Activated CD4-positive, alpha-beta T cell treated with anti-CD3 and anti-CD28 coated beads, Interleukin-2, Interleukin-4, amounts not matched to agents 100 ng/mL and 50 ng/mL, durations not matched to agents 16 hours and 8 hours (primary cell): ENCODE measurements at places on chromosomes 1 and 21.

DNA sequence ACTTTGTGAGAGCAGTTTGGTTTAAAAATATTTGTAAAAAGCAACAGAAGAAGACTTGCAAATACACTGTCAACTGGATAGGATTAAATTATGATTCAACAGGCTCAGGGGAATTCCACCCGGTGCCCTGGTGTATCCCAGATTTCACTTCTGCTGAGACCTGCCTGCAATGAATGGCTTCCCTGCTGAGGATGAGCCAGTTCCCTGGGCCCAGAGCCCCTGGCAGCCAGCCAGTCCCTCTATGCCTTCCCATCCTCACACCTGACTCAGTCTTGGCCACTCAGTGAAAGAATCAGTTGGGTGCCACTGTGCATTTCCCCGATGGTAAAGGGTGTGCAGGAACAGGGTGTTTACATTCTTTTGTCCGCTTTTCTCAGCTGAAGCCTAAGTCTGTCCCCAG, 64.4 kb downstream of the KCTD3 start:
- no peak for DNase-seq

- no peak for DNase-seq
Observed at GRCh38 chr1:59220356-59220755, 76.5 kb upstream of the FGGY start.

DNA sequence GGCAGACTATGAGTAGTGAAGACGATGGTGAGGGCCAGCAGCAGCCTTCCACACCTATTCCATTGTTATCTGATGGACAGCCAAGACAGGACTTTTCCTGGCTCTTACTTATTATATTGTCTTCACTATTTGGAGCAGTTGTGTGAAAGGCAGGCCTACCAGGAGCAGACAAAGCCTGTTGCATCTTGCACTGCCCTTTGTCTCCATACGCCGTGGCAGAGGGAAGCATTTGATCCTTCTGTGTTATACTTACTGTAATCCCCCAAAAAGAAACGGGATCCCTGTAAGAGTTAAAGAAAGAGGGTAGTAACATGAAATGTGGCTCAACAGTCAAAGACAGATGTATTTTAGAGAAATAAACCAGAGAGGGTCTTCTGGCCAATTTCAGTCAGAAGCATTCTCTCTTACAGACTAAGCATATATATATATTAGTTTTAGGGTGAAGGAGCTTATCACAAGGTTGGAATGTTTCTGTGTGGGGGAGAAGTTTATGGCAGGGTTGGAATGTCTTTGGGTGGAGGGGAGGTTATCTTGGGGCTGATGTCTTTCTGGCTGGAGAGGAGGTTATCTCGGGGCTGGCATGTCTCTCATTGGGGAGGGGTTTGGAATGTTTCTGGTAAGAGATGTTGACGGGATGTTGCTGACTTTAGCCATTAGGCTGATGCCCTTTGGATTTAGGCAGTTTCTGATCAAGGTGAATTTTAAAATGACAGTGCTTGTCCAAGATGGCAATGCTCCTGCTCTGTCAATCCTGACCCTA, 23.4 kb upstream of the HSD3B1 start:
- no peak for DNase-seq

- no peak for DNase-seq
Observed at GRCh38 chr1:36080236-36080635, 3.7 kb upstream of the TEKT2 start.

GRCh38 chr21:15775291-15775690, 45.5 kb downstream of the USP25 start:
- no peak for DNase-seq

DNA sequence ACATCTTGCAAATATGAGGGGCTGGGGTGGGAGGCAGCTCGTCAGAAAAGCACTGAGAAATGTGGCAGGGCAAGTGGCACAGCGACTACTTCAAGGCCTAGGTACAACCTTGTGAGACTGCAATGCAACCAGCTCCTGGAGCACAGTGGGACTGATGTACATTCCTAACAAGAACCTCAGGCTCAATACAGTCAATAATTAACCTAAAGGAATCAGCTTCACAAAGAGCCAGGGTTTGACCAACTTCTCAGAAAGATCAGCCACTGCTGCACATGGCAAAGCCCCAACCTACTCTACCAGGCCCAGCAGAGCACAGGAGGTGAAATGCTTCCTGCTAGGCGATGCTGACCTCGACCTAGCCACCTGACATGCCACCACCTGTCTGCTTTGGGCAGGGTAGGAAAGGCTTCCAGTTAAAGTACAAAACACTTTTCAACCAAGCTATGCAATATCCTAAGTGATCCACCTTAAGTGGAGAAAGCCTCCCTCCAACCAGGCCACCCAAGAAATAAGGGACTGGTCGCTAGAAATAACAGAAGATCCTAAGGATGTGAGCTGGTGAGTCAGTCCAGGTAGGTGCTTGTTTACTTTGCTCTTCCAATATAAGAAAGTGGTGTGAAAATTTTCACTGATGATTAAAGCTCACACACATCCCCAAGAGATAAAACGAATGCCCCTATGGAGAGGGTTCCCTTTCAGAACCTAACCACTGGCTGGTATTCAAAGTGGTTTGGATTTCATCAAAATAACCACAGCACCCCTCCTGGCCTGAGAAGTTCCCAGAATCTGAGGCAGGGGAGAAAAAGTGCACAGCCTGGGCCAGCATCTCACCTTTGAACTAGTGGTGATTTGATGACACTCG, 2.1 kb downstream of the RIPK4 start:
- DNase-seq: no peak

- peak; percentile 19 for DNase-seq
Observed at GRCh38 chr1:116374353-116375147, 1.5 kb downstream of the ATP1A1 start.

DNA sequence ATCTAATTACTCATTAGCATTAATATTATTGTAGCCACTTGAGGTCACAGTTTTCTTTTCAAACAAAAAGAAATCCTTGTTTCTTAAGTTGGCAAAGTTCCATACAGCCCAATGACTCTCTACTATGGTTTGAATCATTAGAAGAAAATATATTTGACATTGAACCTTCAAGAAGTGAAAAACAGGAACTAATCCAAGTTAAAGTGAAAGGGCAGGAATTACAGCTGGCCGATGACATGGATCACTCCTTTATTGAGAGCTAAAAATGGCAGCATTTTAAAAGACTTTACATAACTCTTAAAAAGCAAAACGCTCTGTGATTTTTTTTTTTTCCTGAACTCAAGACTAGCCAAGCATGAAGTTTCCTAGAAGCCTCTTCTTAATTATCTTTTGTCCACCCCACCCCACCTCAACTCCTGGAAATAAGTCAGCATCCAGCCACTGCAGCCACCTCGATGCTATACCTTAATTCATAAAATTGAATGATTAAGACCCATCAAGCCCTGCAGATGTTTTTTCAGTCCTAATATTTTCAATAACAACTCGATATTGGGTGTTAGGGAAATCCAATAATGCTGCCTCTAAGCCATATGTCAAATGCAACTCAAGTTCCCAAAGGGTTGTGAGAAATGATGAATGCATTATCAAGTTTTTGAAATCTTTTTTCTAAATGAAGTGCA, 323.1 kb downstream of the HHIPL2 start:
- no peak for DNase-seq

GRCh38 chr1:160704250-160704649, 7.4 kb downstream of the CD48 start:
- no peak for DNase-seq

- no peak for DNase-seq
Observed at GRCh38 chr21:32181457-32181856, 97.4 kb downstream of the MIS18A start.

GRCh38 chr1:171494076-171494475, 8.7 kb downstream of the PRRC2C start:
- DNase-seq: no peak

DNA sequence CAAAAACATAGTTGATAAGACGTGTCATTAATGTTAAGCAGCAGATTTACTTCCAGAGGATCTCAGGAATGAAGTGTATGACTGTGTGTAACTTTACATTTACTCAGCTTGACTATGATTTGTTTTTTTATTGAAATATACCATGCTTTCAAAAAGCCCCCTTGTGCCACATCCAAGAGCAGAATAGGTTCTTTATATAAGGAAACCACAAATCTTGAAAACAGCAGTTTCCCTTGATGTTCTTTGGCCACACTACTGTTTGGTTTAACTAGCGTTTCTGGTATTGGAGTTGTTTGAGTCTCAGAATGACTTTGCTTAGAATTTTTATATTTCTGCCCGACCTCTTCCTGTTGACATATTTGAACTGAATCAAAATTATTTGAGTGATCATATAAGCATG, 25.0 kb downstream of the LRRC8C start:
- DNase-seq: peak; percentile 83

DNA sequence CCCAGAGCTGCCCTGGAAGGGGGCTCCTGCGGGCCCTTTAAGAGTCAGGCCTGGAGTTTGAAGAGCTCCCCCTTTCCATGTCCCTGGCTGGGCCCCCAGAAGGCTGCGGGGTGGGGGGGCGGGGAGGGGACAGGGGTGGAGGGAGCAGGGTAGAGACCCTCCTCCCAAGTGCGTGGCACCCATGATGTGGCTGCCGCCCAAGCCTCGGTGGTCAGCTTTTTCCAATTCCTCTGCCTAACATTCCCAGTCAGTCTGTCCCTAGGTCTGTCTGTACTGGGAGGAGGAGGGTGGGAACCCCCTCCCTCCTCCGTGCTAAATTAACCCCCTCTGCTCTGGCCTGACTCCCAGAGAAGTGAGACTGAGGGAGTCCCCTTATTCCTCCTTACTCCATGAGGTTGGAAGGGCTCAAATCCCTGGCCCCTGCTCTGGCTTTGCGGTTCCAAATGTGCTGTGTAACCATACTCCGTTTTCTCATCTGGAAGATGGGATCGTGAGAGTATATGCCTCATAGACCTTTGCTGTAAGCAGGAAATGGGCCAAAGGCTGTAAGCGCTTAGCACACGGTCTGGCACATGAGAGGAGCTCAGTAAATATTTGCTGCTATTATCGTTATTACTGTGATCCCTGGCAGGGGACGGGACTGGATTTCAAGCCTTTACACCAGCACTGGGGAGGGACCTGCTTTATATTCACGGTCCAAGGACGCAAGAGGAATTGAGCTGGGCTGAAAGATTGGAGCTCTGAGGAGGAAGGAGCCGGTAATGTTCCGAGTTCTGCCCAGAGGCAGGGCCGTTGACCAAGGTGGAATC, 658 bp upstream of the COL16A1 start:
- no peak for DNase-seq

- no peak for DNase-seq
Observed at GRCh38 chr1:183161391-183161790, 24.7 kb upstream of the LAMC2 start.

DNA sequence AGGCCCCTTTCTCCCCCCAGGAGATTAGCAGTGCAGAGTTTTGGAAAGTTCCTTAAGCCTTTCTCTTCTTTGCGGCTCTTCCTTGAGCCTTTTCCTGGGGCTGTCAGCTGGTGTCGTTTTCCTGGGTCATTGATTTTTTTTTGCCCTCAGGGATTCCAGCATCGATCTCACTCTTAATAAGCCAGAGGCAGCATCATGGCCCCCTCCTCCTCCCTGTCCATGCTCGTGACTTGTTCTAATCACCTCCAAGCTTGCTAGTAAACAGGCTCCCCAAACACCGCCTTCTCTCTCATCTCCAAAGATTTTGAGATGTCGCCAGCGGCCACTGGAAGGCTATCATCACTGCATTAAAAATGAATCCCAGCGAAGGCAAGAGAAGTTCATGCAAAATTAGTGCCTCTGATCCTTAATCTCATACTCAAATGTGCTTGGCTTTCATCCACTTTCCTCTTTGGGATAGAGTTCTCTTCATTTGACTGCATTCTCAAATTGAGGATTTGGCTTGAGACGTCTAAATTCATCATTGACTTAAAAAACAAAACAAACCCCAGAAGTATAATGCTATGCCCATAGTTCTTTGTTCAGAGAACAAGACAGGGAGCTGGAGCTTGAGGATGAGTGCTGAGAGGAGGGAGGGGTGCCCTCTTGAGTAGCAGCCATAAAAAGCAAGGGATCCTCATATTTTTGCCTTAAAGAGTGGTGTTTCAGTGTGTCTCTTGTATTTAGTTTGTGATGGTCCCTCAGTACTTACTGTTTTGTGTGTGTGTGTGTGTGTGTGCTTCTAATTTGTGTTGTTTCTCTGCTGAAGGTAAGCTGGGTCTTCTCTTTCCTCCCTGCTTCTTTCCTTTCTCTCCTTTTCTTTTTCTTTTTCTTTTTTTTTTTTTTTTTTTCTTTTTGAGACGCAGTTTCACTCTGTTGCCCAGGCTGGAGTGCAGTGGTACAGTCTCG, 3.2 kb downstream of the EVA1C start:
- no peak for DNase-seq

- no peak for DNase-seq
Observed at GRCh38 chr21:31310750-31311149, 33.3 kb downstream of the TIAM1 start.

GRCh38 chr1:177495878-177496277, 325.1 kb downstream of the BRINP2 start:
- DNase-seq: no peak

- no peak for DNase-seq
Observed at GRCh38 chr1:183847641-183848040, 42.7 kb downstream of the RGL1 start.

DNA sequence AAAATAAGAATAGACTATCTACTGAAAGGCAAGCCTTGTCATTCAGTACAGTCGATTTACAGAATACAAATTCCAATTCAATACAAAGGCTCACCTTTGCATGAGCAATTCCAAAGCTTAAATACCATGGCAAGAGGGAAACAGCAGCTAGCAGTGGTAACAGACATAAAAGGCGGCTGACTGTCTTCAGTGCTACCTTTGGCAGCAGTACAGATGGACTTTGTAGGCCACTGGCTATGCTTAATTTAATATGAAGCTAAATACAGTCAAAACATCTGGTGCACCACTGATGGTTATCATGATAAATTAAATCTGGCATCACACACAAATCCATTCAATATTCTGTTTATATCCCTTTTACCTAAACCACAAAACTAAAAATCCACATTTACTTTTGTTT, 62.4 kb downstream of the RERE start:
- DNase-seq: no peak

- no peak for DNase-seq
Observed at GRCh38 chr1:243946253-243946652, 96.2 kb upstream of the AKT3 start.

- no peak for DNase-seq
Observed at GRCh38 chr1:93597709-93598108, 83.9 kb downstream of the BCAR3 start.

DNA sequence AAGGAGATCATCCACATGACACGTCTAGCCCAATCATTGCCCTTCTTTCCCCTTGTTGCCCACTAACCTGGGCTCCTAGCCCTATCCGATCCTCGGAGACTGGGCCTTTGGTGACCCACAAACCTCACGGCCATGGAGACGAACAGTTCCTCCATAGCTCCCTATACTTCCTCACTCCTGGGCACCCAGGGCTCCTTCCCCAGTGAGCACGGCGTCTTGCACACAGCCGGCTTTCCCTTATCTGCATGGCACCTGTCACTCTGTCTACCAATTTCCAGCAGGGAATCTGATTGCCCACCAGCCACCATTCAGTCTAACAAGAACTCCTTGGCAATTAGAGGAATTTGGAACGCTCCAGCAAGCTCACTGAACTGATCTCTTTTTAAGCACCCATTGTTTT, 3.1 kb downstream of the GNG4 start:
- DNase-seq: no peak

DNA sequence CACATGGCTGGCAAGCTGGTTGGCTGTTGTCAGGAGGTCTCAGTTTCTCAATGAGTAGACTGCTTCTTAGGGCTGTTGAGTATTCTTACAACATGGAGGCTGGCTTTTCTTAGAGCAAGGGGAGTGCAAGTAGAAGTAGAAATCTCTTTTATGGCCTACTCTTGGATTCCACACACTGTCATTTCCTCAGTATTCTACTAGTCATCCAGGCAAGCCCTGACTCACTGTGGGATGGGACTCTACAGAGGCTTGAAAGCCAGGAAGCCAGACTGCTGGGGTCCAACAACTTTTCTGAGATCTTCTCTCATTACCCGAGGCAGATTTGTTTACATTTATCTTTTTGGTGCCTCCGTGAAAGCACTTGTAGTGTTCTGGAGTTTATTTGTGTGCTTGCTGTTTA, 196.2 kb upstream of the APP start:
- no peak for DNase-seq
